ENCODE measurements at places on chromosomes 5 and 9.

DNA sequence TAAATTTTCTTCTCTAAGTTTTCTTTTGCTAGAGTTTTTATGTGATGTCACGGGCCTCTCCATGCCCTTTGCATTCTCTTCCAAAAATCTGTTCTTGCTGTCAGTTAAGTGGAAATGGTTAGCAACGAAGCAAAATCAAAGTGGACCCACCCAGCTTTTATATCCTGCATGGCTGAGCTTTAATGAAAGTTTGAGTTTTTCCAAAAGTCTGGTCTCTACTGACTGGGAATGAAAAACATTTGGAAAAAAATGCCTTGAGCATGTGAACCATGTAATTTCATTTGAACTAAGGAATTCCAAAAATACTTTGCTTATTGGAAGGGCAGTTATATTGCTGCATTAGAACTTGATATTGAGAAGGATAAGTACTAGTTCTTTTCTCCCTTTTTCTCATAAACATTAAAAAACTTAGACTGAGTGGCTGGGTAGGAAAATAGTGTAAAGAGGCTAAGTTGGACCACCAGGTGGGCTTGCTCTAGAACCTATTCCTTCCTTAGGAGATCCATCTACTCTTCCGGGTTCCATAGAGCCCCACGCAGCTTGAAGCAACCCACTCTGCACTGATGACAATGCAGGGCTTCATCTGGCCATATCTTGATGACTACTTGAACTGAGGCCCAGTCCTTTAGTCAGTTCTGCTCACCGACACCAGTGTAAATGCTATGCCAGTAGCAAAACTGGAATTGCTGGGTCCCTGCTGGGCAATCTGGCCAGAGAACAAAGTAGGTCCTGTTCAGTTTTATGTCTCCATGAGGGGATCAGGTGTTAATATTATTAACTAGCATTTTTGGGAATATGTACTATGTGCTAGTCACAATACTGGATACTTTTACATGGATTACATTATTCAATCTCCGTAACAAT, 17.4 kb upstream of the RIC1 start:
- no peak for DNase-seq

- DNase-seq: no peak
Observed at GRCh38 chr5:159005062-159005461, 94.7 kb downstream of the EBF1 start.

DNA sequence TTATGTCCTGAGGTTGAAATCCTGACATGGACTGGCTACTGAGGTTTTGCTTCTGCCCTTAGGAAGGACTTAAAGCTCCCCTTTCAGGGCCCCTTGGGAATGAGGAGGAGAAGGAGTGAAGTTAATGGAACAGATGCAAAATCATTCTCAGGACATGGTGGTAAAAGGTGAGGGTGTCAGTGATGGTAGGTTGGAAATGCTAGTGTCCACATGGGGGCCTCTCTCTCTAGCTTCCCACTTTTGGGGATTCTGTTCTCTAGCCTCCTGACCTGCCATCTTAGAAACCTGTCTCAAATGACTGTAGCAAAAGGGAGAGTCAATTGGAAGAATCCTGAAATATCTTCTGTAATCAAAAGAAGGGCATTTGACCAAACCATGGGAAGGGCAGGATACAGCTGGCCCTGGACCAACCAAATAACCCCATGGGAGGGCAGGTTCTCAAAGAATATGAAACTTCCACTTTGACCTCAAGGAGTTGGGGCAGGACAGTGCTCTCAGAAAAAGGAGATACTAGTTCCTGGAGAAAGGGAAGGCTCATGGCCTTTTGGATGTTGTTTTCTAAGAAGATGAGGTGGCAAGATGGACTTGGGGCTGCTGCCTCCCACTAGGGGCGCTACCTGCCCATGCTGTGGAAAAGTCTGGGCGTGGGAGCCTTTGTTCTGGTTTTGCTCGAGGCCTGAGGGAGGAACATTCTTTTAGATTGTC, 21.2 kb upstream of the MLANA start:
- no peak for DNase-seq

DNA sequence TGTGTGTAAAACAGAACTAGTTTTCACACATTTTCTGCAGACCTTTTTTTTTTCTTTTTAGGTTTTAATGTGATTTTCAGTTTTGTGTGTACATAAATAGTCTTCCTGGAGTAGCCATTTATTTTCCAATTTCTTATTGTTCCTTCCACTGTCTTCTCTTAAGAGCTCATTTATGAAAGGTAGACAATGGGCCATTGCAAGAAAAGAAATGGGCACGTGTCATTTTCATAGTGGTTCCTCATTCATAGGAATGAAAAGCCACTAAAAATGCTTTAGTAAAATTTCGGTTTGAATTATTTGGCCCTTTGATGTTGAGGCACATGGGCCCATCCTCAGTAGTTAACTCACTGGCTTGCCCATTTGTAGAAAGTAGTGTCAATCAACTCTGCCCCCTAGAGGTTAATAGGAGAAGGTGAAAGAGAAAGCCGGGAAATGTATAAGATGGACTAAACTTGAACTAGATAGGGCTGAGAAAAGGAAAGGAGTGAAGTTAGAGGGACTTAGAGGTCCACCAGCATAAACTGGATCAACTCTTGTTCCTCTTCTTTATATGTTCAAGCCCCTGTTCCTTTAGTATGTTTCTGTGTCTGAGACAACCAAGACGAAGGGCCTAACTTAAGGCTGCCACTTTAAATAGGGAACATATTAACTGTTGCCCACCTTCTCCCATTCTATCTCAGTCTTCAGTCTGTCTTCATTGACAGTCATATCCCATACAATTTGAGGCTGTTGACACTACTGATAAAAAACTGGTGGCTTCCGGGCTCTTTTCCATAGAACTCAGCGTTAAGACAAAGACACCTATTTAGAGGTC, 72.6 kb downstream of the SMARCA2 start:
- DNase-seq: no peak

GRCh38 chr9:137351781-137352501, 49.9 kb upstream of the NRARP start:
- DNase-seq: no peak

GRCh38 chr5:15203376-15203775, 296.6 kb upstream of the FBXL7 start:
- DNase-seq: no peak

DNA sequence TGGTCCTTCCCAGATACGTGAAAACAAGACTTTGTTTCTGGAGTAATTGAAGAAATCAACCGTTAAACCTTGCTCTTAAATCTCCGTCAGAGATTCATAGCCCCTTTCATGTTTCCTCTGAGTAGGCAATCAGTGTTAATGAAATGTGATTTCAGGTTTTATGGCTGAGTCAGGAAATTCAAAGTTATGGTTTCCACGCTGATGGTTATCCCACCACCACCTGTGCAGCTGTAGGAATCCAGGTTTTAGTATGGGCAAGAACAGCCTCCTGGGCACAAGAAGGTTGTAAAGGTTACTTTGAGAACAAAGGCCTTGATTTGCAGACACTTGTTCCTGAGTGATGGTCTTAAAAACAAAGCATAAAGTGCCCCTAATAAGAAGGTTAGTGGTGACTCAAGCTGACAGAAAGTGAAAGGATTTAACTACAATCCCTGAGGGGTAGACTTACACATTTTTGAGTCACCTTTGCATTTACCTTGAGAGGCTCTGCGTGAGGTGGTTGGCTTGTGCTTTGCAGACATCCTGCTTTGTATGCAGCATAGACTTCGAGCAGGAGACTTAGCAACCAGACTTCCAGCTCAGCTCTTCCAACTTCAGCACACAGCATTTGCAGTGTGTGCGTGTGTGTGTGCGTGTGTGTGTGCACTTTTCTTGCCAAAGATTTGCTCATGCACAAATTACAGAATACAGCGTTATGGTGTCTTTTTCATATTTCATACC, 159.6 kb downstream of the TLE4 start:
- peak; percentile 67 for DNase-seq

DNA sequence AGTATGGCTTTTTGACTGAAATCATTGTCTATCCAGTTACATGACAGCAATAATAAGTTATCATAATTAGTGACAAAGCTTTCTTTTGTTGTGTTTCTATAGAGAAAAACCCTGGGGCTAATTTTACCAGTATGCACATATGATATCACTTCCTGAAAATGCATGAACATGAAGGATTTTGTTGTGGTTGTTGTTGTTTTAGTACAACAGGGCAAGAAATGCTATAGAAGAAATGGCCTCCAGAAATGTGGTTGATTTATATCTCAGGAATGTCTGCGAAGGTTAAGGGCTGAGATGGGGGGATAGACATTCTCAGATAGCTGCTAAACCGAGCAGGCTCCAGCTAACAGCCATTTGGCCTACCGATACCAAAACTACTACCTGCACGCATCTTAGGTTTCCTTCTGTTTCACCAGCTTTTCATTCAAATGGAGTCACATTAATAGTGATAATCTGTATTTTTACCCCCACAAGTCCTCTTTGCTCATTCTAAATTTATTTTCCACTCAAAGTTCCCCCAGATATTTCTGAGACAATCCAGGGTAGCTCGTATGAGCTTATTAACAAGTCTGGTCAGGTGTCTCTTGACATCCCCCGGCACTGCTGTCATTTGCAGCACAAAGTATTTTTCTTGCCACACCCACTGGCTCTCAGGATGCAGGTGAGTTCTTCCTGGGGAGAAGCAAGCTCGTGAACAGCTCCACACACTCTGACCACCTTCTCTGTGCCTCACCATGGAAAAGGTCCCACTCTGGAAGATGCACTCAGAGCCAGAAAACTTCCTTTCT, 232.4 kb upstream of the GAS1 start:
- DNase-seq: no peak

DNA sequence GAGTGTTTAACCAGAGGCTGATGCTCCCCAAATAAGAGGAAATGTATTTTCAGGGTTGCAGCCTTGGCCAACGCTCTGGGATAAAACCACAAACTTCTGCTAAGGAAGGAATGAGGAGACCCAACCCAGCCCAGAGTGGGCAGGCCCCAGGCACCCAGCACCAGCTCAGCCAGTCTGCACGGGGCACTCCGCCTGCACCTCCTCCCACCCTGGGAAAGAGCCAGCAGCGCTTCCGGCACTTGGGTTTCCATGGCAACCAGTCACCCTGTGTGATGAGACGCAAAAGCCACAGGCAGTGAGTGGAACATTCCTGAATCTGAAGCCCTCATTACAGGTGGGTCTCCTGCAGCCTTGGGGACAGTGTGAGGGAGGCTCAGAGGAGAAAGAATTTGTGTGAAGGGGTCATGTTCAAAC, 85.2 kb upstream of the ZBTB43 start:
- DNase-seq: peak; percentile 97

DNA sequence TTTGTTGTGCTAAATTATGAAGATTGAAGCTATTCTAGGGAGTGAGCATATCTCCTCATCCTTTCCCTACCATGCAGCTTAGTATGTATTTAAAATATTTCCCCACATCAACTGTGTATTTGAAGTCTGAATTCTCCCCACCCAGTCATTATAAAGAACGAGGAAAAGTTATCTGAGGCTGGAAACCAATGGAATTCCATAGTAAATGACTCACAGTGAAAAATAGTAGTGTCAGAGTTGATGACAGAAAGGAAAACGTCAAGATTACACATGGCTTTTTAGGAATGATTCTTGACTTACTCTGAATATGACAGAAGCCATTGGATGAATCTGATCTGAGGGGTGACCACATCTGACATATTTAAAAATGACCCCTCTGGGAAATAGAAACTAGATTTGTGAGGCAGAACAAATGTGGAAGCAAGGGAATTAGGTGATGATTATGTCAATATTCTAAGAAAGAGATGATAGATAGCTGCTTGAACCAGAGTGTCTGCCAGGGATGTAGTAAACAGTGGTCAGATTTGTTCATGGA, 1768.9 kb upstream of the CDH9 start:
- no peak for DNase-seq

GRCh38 chr9:105194234-105194633, 50.2 kb upstream of the SLC44A1 start:
- no peak for DNase-seq

GRCh38 chr5:17326600-17327037, 109.2 kb downstream of the BASP1 start:
- DNase-seq: no peak

DNA sequence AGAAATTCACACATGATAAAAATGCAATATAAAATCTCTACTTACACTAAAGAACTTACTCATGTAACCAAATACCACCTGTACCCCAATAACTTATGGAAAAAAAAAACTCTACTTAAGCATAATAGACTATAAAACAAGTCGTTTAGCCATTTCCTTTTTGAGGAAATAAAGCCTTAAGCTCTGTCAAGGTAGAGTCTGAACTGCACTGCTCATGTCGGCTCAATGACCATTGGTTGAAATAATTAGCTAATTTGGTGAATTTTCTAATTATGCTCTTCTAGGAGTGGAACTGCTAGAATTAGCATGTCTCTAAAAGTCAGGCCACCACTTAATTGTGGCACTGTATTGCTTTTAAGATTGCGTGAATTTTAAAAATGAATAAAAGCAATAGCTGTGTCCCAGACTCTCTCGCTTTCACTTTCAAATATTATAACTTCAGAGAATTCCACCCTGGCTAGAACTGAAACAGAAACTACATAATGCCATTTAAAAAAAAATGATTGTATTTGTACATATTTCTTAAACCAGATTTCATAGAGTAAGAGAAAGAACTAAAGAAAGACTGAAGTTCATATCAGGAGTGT, 113.0 kb upstream of the PCA3 start:
- DNase-seq: no peak

DNA sequence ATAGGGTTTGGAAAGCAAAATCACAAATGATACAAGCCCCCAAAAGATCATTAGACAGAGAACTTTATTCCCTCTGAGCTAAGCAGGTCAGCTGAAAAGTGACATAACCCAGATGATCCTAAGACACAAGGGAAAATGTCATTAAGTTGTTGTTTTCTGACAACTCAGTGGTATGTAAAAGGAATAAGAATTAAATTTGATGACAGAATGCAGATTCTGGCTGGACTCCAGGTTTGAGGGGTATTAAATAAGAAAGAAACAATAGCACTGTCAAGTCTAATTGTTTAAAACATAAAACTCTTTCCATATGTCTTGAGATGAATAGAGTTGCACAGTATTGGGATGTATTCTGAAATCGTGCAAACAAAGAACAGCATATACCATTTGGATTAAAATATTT, 429.9 kb downstream of the CAAP1 start:
- no peak for DNase-seq

DNA sequence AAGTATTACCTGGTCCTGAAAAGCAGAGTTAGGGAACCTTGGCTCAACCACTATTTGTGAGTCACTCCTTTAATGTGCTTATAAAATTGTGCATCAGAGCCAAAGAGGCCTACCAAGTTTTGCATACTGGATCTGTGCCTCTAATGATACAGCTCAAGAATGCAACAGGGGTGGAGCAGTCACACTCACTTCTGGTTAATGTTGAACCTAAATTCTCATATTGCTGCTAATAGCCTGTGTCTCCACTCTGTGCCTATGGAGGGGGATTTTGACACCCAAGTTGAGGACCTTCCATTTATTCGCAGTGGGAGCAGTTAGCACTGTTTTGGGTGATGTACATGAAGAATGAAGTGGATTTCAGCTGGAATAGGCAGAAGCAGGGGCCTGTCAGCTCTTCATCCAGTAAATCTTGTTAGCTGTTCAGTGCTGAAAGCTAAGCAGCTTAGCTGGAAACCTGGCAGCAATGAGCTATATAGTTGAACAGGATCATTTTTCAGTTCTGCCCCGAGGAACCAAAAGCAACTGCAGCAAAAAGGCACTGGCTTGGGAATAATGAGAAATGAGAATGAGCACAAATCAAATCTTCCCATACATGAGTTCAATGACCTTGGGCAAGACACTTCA, 9.7 kb downstream of the SH3TC2 start:
- DNase-seq: peak; percentile 63

Measured in spinal cord (tissue), 10 donors.